ENCODE measurements at places on chromosomes 2 and 18. TPM values are rescaled to one million over a fixed set of nuclear protein-coding genes. Genes with fewer than 3 reads are reported as not detected.

Gene SCYGR4
- total RNA-seq = not detected

Gene HDHD2
- total RNA-seq = 36.9 TPM

Gene PDE11A
- 2.8 TPM for total RNA-seq

Gene ESPNL
- total RNA-seq = 0.49 TPM

Gene SGO2
- total RNA-seq = 2.0 TPM

Gene VPS54
- 22.9 TPM for total RNA-seq

Gene GREB1L
- total RNA-seq = 0.40 TPM

Gene TFCP2L1
- 73.0 TPM for total RNA-seq

Gene SGPP2
- total RNA-seq = 44.8 TPM

Gene COL6A3
- 258 TPM for total RNA-seq

Gene IL1A
- total RNA-seq = 0.66 TPM

Gene UGT1A9
- total RNA-seq = 1.3 TPM

Gene ALPP
- not detected for total RNA-seq

Gene CNTNAP5
- 31.7 TPM for total RNA-seq

Gene SCN3A
- 0.43 TPM for total RNA-seq

Gene ALKAL2
- total RNA-seq = 69.5 TPM

Gene CYP27A1
- total RNA-seq = 20.4 TPM

Data from mucosa of gallbladder (tissue), 1 donor.